Stimulated activated CD4-positive, alpha-beta T cell treated with anti-CD3 and anti-CD28 coated beads, Interleukin-4, amount 100 ng/mL, for 1 hour (primary cell): ENCODE measurements at places on chromosomes 2 and 18.

GRCh38 chr2:218285604-218286003 lies 6.7 kb downstream of the TMBIM1 start:
- DNase-seq = no peak

DNA sequence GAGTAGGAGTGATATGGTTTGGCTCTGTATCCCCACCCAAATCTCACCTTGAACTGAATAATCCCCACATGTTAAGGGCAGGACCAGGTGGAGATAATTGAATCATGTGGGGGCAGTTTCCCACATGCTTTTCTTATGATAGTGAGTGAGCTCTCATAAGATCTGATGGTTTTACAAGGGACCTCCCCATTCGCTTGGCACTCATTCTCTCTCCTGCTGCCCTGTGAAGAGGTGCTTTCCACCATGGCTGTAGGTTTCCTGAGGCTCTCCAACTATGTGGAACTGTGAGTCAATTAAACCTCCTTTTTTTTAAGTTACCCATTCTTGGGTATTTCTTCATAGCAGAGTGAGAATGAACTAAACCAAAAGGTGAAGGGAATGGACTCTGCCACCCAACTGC lies 207.5 kb downstream of the LOXHD1 start:
- no peak for DNase-seq

DNA sequence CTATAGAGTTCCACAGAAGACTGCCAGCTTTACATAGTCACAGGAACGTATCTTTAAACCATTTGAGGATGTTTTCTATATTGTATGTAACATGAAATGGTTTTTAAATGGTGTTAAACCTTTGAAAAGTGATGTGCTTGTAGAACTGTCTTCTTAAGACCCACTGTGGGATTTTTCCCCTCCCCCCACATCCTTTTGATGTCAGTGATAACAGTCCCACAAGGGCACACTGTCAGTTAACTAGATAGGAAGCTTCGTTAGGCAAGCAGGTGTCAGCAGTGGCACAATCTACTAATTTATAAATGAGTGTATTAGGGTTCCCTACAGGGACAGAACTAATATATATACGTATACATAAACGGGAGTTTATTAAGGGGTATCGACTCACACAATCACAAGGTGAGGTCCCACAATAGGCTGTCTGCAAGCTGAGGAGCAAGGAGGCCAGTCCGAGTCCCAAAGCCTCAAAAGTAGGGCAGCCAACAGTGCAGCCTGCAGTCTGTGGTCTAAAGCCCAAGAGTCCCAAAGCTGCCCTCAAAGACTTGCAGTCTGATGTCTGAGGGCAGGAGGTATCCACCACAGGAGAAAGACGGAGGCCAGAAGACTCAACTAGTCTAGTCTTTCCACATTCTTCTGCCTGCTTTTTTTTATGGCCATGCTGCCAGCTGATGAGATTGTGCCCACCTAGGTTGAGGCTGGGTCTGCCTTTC lies 23.8 kb upstream of the HNRNPLL start:
- no peak for DNase-seq

- no peak for DNase-seq
These were observed 194.6 kb downstream of the METTL4 start for GRCh38 chr18:2376707-2377106.

DNA sequence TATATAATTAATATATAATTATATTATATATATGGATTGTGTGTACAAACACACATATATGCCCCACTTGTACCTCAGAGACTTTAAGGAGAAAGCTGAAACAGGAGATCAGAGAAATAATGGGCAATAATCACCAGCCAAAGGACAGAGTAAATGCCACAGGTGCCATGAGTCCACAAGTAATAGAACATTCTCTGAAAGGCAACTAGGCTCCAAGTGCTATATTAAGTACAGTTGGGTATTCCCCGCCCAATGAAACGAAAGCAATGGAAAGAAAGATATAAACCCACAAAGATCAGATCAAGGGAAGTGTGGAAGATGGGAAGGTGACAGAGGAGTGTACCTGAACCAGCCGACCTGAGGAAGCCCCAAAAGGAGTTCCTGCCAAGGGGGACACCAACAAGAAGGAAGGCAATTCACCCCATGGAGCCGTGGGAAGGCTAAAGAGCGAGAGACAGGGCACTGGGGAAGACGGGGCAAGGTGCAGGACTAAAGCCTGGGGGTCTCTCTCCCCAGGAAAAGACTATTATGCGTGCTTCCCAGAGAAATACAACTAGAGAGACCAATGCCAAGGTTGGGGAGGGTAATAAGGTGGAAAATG lies 19.0 kb downstream of the DYM start:
- no peak for DNase-seq

DNA sequence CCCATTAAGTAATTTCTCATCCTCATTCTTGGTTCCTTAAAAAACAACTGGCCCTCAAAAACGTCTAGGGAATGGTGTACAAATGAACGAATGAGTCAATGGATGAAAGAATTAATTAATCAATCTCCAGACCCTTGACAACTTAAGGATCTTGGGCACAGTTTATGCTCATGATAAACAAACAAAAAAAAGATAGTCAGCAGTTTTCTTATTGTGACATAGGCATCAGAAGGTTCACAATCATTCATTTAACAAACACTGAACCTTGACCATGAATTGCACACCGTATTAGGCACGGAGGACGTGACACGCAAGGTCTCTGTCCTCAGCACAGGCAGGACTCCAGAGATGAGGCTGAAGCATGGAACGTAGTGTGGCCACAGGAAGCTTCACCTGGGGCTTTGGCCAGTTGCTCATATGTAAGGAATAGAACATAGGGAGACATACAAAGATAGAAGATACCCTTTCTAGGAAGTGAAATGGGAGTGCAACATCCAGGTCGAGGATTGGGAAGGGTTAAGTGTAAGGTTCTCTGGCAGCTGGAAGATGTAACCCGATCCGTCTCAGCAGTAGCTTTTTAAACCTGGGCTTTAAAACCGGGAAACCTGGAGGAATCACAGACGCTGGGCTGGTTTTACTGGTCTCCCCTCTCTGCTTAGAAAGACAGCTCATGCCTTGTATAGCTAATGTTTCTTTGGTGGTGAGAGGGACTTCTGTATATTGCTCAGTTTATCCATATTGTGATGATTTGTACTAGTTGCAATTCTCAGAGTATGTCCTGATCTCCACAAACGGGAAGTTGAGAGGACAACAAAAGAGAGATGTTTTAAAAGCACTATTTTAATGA lies 8.9 kb upstream of the LTBP1 start:
- no peak for DNase-seq

GRCh38 chr2:214730248-214730647 lies 79.2 kb downstream of the BARD1 start:
- DNase-seq = no peak

- DNase-seq = no peak
These were observed 1374.9 kb upstream of the CELF4 start for GRCh38 chr18:38940475-38940862.

- no peak for DNase-seq
These were observed 21.9 kb downstream of the ARID5A start for GRCh38 chr2:96558485-96558884.

- DNase-seq = no peak
These were observed 108.5 kb upstream of the COL3A1 start for GRCh38 chr2:188865681-188866080.

GRCh38 chr18:51009072-51009471 lies 20.9 kb upstream of the SMAD4 start:
- DNase-seq = no peak

GRCh38 chr2:96907115-96908041 lies 37.5 kb upstream of the SEMA4C start:
- no peak for DNase-seq

GRCh38 chr18:48330016-48330991 lies 78.9 kb downstream of the ZBTB7C start:
- no peak for DNase-seq

- DNase-seq = no peak
These were observed 402.9 kb downstream of the TNS1 start for GRCh38 chr2:217599906-217600305.

DNA sequence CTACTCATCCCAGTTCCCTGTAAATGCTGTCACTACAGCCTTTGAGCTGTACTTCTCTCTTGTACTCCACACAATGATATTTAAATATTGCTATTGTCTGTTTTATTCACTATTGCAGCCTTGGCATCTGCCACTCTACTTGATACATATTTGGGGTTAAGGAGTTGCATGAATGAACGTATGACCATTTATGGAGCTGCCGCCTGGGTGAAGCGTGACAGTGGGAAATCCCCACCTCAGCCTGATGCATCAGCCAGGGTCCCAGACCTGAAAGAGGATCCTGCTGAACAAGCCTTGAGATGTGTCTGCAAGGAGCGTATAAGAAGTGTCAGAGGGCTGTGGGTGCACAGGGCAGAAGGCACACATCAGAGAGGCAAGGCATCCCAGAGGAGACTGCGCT lies 39.1 kb downstream of the MRPL35 start:
- DNase-seq = peak; percentile 57

GRCh38 chr2:10499275-10499907 lies 51.3 kb upstream of the ODC1 start:
- no peak for DNase-seq

- no peak for DNase-seq
These were observed 126.5 kb downstream of the LPIN1 start for GRCh38 chr2:11872948-11873269.

GRCh38 chr2:241814643-241815476 lies 5.9 kb downstream of the NEU4 start:
- DNase-seq = no peak

DNA sequence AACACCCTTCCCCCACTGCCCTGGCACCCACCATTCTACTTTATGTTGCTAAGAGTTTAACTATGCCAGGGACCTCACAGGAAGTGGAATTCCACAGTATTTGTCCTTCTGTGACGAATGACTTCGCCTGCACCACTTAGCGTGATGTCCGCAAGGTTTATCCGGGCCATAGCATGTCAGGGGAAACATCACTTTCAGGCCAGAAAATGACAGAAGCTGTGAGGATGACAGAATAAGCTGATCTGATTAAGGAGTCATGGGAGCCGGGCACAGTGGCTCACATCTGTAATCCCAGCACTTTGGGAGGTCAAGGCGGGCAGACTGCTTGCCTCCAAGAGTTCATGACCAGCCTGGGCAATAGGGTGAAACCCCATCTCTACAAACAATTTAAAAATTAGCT lies 248.8 kb downstream of the EIPR1 start:
- no peak for DNase-seq

DNA sequence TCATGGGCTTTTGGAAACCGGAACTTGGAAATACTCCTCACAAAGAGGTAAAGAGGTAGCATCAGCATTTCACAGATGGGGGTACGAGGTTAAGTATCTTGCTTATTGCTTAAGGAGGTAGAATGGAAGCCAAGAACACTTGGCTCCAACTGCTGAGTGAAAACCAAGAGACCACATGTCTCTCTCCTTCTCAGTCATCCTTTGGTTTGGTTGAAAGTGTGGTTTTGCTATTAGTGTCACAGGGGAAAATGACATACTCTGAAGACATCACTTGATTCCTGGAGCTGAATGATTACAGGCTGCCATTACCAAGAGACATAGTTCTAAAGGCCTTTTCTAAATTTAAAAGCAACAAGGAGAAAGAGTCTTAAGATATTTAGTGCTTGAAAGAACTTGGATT lies 41.5 kb downstream of the ANTXR1 start:
- no peak for DNase-seq
